Hypothalamus (tissue), 51 donors: ENCODE measurements at places on chromosomes 7 and 10.

GRCh38 chr10:68666280-68666760 lies 54.7 kb upstream of the CCAR1 start:
- DNase-seq: no peak

- DNase-seq: no peak
Measured at GRCh38 chr10:110495731-110496552, 1.8 kb upstream of the DUSP5 start.

DNA sequence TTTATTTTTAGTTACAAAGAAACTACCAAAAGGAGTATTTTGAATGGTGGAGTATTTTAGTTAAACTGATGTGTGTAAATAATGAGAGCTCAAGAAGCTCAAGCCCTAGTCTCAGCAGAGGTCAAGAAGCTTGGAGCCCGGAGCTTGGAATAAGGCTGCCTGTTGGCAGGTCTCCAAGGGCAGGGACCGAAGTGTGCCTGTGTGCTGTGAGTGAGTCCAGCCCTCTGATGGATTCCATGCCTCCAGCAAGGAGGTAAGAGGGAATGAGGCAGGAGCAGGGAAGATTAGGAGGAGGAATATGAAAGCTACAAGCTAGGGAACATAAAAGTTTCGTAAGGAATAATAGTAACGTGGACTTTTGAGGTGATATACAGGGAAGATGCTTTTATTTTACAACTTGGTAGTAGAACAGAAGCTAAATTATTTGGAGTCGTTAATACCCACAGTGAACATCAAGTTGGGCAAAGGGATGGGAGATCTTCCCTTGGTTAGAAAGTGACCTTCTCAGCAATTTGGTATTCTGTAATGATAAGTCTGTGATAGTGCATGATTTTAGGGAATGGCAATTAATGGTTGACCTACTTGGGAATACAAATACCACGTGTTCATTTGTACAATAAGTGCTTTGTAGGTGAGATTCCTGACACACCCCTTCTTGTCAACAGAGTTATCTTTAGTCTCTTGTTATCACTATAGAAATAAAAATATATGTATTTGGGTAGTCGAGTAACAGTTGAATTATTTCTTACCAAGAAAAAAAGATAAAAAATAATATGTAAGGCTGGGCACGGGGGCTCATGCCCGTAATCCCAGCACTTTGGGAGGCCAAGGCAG lies 4.6 kb downstream of the SEC23IP start:
- no peak for DNase-seq

DNA sequence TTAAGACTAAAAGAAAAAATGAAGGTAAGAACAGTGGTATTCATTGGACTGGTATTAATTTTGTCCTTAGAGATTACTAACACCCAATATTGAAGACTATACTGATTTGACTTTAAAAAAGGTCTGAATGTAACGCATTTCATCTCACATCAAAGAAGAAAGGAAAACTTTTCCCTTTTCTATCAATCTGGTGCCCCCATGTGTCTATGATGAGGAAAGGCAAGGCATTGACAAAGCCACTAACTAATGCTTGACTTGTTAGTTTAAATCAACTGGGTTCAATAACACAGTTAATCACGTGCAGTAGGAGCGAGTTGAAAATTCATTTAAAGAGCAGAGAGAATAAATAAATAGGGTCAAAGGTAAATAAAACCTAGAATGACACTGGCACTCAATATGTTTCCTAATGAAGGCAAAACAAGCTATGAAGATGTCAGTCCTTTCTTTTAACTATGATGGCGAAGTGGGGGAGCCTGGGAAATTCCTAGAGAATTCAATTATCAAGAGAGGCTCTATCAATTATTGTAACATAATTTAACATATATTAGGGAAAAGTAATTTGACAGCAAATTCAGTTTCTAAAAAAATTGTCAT lies 180.9 kb downstream of the ANK3 start:
- no peak for DNase-seq

- no peak for DNase-seq
Measured at GRCh38 chr7:40162516-40162915, 27.7 kb downstream of the SUGCT start.

DNA sequence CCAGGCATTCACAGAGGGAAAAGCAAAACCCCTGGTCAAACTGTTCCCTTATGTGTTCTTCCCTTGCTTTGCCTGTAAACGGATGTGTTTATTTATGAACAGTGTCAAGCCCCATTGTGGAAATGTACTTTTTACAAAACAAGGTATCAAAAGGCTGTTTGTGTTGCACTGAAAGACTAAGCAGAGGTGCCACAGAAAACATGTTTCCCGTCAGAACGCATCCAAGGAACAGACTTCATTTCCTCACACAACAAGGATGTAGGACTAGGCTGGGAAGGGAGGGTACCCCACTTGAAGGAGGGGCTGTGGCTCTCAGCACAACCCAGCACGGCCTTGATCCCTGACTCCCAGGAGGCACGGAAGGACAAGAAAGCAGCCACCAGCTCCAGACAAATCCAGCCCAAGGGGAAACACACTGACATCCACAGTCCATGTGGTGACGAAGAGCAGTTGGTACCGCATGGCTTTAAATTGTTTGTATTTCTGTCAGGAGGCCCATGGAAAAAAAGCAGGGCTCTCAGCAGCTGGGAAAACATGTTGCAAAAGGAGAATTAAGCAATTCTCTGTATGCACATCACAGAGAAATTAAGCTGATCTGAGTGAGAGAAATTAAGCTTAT lies 85.6 kb downstream of the RNF216 start:
- peak; percentile 15 for DNase-seq

GRCh38 chr7:11760372-11760771 lies 71.6 kb downstream of the THSD7A start:
- DNase-seq: no peak

GRCh38 chr10:34193931-34194626 lies 621.0 kb downstream of the PARD3 start:
- no peak for DNase-seq

DNA sequence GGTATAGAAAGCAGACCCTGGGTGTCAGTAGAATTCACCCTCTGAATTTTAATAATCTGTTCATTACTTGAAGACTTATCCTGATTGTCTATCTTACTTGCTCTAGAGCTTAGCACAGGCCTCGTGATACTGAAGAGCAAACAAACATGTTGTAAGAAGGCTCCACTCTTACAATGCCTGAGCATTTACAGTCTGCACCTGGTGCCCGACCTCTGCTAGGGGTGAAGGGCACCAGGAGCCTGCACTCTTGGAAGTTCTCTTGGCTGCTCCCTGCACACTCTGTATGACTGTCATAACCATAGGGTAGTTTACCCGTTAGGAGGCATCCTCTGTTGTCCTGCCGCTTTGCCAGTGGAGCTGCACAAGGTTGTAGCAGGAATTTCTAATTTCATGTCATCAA lies 91.3 kb upstream of the NPY start:
- no peak for DNase-seq

DNA sequence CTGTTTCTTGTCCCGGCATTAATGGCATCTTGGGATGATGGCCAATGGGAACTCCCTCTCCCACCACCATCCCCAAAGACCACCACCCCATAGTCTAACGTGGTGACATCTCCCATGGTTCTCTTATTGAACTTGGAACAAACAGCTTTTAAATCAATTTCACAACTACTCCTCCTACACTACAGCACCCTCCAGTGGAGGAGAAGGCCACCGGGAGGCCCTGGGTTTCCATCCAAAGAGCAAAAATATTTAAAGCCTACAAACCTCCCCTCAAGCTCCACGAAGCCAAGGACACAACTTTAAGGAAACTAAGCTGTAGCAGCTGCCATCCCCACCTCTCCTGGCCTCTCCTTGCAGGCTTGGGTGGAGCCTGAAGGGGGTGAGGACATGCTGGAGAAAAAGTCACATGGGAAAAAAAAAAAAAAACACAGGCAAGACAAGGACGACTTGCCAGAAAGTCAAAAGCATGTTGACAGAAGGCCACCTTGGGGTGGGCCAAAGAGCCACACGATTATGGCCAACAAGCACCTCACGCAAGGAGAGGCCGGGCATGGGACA lies 94.0 kb upstream of the LANCL2 start:
- no peak for DNase-seq

DNA sequence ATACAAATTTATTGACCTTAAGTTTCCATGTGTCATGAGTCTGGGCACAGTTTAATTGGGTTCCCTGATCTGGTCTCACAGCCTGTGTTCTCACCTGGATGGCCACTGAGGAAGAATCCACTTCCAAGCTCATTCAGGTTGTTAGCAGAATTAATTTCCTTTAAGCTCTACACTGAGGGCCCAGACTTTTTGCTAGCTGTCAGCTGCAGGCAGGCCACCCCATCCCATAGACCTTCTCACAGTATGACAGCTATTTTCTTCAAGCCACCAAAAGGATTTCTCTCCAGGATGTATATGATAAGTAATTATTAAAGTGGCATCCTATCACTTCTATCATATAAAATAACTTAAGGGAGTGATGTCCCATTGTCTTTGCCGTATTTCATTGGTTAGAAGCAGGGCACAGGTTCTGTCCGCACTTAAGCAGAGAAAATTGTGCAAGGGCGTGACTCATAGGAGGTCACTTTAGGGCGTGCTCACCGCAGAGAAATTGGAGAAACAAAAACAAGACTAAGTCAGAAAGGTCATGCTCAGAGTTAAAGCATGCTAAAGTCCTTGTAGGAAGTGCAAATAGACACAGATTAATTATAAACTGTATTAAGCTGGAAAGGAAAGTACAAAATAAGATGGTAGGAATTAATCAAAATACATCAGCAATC lies 109.9 kb downstream of the AHR start:
- DNase-seq: no peak

DNA sequence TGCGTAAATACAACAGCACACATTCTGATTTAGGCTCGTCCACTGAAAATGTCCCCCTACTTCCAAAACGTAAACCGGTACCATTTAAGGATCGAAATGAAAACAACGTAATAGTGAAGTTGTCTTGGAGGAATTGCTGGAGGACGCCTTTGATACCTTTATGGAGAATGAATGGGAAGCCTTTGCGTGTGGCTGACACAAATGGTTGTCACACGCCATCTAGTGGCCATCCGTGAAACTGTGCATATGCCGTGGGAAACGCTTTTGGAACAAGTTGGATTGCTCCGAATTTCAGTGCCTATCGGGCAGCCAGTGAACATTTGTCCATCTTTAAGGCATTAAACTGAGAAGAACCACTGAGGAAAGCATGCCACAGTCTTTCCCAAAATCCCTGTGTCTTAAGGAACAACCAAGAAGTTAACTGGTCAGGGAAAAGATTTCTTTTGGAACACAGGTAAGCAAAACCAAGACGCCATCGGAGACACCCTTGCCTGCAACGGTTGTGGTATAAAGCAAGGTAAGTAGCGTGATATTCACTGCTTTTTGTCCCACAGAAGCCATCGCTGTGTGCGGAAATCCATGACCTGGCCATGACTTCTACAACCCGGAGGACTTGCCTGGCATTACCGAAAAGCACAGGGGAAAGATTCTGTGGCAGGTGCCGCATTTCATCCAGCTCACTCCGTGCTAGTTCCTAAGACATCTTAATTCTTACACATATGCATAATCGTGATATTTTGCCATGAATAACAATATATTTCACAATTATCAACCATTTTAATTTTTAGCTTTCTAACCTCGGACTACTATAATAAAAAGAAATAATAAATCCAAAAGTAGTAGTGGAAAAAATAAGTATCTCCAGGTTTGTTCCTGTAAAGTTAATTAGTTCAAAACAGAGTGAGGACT lies 100.6 kb downstream of the FAM204A start:
- DNase-seq: no peak

DNA sequence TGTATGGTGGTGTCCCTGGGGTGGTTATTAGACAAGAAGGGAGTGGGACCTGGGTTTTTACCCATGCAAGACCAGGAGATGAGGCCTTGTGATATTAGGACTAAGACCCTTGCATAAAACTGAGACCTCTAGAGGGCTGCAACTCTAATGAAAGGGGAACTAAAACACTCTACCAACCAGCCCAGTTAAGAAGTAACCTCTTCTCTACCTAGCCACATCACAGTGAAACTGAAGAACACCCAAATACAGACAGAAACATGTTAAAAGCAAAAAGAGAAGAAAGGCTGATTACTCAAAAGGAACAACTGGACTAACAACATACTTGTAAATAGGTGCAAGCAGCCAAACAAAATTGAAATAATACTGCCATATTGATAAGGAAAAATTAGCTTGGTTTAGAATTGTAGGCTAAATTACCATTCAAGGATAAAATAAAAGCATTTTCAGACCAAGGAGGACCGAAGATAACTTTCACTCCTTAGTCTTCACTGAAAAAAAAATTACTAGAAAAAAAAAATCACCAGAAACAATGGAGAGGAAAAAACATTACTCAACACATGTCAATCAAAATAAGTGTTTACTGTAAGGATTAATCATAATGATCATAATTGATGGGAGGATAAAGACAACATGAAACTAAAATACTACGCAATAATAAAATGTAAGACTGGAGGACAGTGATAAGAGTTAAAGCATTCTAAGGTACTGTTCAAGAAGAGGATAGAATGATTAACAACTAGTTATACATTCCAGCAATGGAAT lies 27.6 kb downstream of the ERLIN1 start:
- no peak for DNase-seq

DNA sequence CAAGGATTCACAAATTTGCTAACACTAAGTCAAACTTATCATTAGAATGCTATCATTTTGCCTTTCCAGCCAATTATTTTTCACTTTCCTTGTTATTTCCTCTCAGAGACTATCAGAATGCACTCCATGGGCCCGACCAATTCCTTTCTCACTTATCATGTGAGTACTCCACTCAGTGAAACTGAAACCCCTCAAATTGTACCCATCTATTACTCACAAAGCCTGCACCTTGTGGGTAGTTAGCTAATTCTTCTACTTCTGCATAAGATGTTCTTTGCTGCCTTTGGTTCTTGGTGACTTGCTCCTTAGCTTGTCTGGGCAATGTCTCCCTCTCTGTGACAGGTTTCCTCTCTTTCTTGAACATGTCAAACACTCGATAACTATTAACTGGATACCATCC lies 35.2 kb upstream of the MBL2 start:
- no peak for DNase-seq

DNA sequence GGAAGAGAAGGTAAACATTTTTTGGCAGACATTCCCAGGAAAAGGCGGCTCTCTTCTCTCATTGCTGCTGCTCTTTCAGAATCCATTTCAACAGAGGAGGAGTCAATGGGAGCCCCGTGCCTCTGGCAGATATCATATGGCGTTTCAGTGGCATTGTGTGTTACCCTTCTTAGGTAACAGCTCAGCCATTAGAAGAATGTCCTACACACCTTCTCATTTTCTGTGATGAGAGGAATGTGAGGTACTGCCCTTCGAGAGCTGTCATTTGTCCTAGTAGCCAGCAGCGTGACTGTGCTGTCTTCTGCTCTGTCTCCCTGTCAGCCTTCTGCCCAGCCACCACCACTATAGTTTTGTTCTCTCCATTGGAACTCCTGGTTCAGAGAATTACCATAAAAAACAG lies 102.4 kb downstream of the EGFR start:
- DNase-seq: no peak
